HS-27A (cell line): ENCODE measurements at places on chromosomes 1 and 21.

- DNase-seq = no peak
These were observed 32.7 kb downstream of the ECE1 start for GRCh38 chr1:21257431-21258135.

GRCh38 chr1:30597711-30598110 lies 125.7 kb downstream of the MATN1 start:
- DNase-seq = no peak

GRCh38 chr1:175192630-175193526 lies at the start of gene KIAA0040:
KIAA0040 (minus strand) TSS chr1:175192776; CDS start chr1:175161013, 31,763 bp downstream.
- DNase-seq = no peak

DNA sequence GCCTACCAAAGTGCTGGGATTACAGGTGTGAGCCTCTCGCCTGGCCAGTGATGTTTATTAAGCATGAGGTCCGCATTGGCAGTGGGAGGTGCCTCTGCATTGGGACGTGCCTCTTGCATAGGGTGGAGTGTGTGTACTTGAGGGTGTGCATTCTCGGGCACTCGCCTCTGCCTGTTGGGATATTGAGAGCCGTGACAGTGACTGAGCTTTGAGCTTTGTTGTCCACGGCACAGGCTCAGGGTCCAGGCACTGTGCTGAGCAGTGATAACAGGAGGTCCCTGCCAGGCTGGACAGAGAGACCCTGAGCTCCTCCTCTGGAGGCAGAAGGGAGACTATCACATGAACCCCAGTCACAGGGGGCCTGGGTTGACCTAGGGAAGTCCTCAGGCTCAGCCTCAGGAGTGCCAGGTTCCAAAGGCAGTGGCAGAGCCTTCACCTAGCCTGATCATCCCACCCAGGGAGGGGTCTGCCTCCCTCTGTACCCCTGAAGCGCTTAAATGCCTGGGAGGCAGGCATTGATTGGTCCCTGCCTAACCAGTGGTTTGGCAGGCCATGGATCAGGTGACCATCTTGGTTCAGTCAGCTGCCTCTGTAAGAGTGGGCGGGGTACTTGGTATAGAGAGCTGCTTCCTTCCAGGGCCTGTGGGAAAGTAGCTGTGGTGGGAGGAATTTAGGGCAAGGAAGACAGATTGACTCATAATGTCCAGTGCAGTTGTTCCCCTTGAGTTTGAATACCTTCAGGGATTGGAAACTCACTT lies 213.8 kb upstream of the TMEM51 start:
- no peak for DNase-seq

DNA sequence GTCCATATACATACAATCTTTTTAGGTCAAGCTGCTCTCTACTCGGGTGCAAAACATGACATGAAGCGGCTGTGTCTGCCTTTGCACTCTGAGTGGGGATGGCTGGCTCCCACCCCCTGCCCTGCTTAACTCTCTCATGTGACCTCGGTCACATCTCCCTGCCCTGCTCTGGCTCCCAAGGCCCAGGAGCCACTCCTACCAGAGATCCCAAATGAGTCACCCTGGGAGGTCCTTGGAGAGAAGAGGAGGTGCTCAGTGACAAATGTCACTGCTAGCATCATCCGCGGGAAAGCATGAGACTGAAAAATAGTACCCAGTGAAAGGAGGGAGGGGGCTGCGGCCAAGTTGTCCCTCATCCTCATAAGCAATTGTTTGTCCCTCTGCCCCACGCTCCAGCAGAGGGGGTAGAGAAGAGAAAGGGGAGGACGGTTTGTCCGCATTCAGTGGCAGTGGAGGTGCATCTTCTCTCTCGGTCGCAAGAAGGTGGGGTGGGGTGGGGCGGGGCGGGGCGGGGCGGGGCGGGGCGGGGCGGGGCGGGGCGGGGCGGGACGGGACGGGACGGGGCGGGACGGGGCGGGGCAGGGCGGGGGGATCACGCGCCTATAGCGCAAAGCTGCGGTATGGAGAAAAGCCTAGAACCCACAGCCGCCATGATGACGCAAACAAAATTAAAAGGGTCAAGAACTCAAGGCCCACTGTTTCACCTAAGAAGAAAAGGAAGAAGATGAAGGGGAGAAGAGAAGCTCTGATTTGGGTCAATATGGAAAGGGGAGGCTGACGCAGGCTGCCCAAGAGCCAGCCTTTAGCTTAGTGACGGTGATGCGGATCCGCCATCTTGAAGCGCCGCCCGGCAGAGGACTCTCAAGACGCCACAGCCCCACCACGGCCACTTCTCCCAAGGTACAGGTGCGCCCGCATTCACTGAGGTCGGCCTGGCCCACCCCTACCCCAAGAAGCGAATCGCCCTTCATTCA lies 66.2 kb downstream of the CD46 start:
- DNase-seq = no peak

GRCh38 chr1:147171399-147172167 lies 687 bp downstream of the PRKAB2 start:
- no peak for DNase-seq

GRCh38 chr1:9331016-9331415 lies 38.3 kb downstream of the SPSB1 start:
- no peak for DNase-seq

GRCh38 chr21:38027901-38028498 lies 111.7 kb upstream of the KCNJ6 start:
- DNase-seq = no peak

GRCh38 chr1:226946841-226947240 lies 6.7 kb downstream of the COQ8A start:
- DNase-seq = no peak

- DNase-seq = no peak
These were observed 27.7 kb upstream of the MAGOH start for GRCh38 chr1:53266038-53266437.

- DNase-seq = no peak
These were observed 165.5 kb upstream of the TMEM51 start for GRCh38 chr1:14987829-14988603.

- DNase-seq = no peak
These were observed 58.3 kb upstream of the DSCAM start for GRCh38 chr21:40905251-40905650.

DNA sequence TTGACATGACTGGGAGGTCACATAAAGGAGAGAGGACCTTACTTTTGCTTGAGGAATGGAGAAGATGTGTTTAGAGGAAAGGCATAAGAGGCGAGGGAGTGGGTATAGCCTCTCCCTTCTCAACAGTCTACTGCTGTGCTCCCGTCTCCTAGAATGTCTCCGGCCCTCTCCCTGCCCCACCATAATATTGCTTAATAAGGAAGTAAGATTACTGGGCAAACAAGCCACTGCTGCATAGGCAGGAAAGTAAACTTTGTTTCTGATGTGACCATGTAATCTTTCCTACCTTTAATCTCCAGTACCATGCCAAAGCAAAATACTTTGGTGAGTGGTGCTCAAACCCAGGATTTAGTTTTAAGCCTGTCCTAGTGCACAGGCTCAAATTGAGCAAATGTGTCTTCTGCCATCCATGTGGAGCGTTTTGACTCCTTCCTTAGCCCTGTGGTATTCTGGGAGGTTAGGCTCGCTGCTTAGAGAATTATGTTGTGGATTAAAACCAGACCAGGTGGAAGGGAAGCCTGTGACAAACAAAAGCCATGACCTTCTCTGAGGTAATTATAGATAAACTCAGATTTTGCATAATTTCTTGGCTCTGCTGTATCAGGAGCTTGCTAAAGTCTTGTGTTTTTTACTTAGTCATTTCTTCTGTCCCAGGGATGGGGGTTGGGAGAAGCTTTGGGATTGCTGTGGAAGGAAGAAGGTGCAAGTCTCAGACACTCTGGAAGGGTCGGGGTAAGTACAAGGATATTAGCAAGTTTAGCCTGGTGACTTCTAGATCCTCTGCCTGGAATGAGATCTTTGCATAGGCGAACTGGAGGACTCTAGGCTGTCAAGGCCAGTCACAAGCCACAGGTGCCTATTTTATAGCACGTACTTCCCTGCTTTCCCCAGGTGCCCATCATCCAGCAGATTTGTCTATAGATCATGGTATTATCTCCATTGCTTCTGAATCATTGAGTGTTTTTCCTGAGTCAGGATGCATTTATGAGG lies 34.5 kb upstream of the DIPK1A start:
- no peak for DNase-seq

- DNase-seq = no peak
These were observed 595 bp downstream of the GLUL start for GRCh38 chr1:182391028-182391361.

DNA sequence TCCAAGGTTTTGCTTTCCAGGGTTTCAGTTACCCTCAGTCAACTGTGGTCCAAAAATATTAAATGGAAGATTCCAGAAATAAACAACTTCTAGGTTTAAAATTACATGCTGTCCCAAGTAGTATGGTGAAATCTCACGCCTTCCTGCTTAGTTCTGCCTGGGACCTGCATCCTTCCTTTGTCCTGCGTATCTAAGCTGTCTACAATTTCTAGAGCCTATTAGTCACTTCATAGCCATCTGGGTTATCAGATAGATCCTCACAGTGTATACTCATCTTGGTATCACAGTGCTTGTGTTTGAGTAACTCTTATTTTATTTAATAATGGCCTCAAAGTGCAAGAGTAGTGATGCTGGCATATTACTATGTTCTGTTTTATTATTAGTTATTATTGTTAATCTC lies 157.7 kb downstream of the ROR1 start:
- no peak for DNase-seq

DNA sequence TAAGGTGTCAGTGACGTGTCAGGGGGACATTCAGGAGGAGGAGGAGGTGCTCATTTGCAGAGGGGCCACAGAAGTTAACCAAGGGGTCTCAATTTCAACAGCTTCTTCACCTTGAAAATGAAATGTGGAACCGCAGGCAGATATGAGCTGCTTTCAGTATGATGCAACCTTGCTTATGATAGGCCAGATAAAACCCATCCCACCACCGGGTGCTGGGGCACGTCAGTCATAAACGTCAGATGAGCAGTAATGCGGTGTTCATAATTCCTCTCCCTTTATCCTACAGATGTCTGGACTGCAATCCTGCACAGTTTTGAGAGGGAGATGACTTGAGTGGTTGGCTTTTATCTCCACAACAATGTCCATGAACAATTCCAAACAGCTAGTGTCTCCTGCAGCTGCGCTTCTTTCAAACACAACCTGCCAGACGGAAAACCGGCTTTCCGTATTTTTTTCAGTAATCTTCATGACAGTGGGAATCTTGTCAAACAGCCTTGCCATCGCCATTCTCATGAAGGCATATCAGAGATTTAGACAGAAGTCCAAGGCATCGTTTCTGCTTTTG lies 1.7 kb downstream of the PTGFR start:
- DNase-seq = no peak

DNA sequence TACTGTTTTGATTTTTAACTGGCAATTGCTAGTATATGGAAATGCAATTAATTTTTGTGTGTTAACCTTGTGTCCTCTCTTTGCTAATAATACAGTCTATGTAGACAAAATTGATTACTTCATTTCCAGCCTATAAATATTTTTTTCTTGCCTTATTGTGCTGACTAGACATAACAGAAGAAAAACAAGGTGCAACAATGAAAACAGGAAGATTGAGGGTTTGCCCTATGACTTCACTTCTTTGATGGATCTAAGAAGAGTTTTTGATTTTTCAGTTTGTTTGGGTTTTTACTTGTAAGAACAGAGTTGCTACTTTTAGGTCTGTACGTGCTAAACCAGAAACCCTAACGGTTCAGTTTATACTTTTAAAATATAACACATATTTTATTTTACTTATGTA lies 8.5 kb upstream of the CNIH4 start:
- DNase-seq = no peak

DNA sequence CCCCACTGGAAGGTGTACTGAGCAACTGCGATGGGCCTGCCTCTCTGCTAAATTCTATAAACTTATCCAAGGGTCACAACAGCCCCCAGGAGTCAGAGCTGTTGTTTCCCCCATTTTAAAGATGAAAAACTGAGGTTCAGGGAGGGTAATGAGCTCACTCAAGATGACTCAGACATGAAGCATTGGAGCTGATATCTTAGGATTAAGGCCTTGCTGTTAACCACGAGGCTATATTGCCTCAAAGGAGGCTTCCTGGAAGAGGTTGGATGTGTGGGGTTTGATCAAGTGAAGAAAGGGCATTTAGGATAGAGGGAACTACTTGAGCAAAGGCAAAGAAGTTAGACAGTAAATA lies 6.7 kb downstream of the LDLRAP1 start:
- DNase-seq = peak; percentile 64

- DNase-seq = no peak
These were observed 1.9 kb downstream of the GJA5 start for GRCh38 chr1:147758379-147759100.

- DNase-seq = no peak
These were observed 11.7 kb upstream of the SYNC start for GRCh38 chr1:32714277-32714676.
